Activated gamma-delta T cell treated with anti-CD3 and anti-CD28 coated beads, Interleukin-2, amount 50 U/mL, for 16 hours (primary cell): ENCODE measurements at places on chromosomes 12 and 14.

- DNase-seq: no peak
Measured at GRCh38 chr14:33564774-33565630, 385.9 kb downstream of the EGLN3 start.

DNA sequence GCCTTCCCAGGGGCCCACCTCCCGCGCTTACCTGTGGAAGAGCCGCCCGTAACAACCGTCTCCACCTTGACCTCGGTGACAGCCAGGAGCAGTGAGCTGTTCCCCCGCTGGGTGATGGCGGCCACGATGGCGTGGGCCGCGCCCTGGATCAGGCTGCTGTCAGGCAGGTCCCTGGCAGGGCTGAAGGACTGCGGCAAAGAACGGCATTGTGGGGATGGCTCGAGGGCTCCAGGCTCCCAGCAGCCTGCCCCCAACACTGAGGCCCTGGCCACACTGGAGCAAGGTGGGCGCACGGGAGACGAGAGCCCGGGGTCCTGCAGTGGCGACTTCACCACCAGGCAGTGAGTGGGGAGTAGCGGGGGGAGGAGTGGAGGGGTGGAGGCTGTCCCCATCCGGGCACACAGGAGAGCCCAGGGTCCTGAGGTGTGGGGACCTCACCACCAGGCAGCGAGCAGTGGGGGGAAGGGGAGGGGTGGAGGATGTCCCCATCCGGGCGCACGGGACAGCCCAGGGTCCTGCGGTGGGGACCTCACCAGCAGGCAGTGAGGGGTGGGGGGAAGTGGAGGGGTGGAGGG is 25.0 kb downstream of the JAG2 start:
- DNase-seq: no peak

DNA sequence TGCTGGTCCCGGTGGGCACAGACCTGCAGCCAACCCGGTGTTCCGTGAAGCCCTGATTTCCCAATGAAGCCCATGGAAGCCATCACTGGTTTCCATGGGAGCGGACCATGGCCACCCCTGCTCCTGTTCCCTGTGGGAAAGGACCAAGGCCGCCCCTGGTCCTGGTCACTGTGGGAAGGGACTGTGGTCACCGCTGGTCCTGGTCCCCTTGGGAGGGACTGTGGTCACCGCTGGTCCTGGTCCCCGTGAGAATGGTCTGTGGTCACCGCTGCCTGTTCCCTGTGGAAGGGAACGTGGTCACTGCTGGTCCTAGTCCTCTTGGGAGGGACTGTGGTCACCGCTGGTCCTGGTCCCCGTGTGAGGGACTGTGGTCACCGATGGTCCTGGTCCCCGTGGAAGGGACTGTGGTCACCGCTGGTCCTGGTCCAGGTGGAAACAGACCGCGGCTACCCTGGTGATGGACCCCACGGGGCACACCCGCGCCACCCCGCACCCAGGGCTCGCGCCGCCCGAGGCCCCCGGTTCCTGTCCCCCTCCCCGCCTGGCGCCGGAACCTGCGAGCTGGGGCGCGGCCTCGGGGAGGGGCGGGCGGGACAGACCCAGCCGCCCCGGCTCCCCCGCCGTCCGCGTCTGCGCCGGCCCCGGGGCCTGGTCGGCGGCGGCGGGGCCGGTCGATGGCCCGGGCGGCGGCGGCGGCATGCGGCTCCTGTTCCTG is at the start of gene GLT1D1:
Gene GLT1D1 (plus strand): TSS at position 594 of the 715 bp plus-strand sequence. CDS start 104 bp downstream, at position 698.
- DNase-seq: no peak

GRCh38 chr14:96590190-96590864 is 88.1 kb downstream of the PAPOLA start:
- no peak for DNase-seq

- DNase-seq: no peak
Measured at GRCh38 chr14:21066882-21067502, 3.1 kb upstream of the ARHGEF40 start.

- no peak for DNase-seq
Measured at GRCh38 chr14:51774209-51774608, 86.2 kb upstream of the GNG2 start.
